SW 1271 (cell line): ENCODE measurements at places on chromosomes 13 and 19.

DNA sequence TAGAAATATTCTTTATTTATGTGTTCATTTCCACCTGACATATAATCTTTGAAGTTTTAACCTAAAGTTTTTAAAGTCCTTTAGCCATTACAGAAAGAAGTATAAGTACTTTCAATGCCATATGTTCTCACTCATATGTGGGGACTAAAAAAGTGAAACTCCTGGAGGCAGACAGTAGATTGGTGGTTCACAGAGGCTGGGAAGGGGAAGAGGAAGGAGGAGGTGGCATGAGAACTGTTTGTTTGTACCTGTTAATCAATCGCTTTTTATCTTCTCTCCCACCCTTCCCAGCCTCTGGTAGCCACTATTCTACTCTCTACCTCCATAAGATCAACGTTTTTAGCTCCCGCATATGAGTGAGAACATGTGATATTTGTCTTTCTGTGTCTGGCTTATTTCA is 131.1 kb downstream of the MYO16 start:
- no peak for DNase-seq

- no peak for DNase-seq
Measured at GRCh38 chr13:57045826-57046546, 94.7 kb upstream of the PRR20A start.

GRCh38 chr19:31516756-31517155 is 167.5 kb upstream of the TSHZ3 start:
- no peak for DNase-seq

GRCh38 chr19:33998302-33998701 is 174.0 kb upstream of the LSM14A start:
- DNase-seq, result no peak

DNA sequence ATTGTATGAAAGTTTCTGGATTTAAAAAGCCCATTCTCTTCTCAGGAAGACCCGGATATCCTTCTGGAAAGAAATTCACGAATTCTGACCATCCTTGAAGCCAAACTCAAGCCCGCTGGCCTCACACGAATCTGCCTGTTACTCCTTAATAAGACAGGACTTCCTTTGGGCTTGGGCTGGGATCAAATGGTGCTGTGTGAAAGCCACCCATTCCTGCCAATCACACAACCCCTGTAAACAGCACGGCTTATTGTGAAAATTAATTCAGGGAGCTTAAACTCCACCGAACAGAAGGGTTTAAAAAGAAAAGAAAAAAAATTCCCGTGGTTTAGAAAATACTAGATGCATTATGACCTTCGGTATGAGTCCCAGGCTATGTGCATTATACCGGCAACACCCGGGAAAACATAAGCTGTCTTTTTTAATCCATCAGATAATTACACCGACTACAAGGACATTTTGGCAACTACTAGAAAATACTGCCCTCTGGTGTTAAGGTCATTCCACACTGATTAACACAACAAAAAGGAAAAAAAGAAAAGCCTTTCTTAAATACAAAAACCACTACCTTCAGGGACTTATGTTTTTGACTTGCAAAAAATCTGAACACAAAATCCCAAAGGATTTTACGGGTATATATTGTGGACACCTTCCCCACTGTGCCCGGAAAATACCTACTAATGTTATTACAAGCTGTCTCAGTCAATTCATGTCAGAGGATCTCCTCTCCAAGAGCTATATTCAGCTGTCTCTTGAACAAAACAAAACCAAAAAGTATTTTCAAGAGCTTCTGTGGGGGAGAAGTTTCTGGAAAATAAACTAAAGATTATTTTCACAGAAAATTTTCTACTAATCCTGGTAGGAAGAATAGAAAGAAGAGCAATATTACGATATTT is 76.0 kb upstream of the LSM14A start:
- peak; percentile 58 for DNase-seq

GRCh38 chr13:55013051-55013450 is 1984.4 kb downstream of the OLFM4 start:
- DNase-seq, result no peak
